ENCODE measurements at places on chromosomes 6 and 20.

- no peak for ATAC-seq
These were observed 16.3 kb upstream of the HM13 start for GRCh38 chr20:31497838-31498540.

DNA sequence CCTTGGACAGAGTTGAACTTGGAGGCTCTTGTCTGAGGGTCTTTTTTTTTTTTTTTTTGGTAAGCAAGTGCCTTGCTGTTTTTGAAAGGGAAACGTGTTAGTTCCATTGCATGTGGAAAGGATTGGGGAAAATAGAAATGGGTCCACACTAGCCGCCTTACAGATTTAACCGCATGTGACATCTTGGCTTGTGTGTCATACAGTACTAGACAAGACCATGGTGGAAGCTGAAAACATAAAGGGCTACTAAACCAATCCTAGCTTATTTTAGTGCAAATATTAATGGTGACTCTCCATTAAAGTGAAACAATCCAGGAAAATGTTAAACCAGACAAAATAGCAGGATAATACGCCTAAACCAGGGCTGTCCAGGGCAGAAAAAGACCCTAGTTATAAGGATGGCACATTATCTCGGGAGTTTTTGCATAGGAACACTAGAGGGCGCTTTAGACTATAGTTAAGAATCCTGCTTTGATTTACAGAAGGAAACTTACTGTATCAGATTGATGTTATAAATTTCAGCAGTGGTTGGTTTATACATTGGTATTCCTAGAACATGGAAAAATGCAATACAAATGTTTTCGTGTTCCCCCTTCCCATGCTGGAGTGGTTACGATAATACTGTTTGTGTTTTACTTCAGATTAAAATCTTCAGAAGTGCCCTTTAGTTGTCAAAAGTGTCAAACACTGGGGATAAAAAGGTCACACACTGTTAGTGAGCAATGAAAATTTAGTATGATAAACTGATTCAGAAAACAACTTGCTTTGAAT is 59.8 kb upstream of the DEK start:
- no peak for ATAC-seq

GRCh38 chr6:70080443-70081070 is 214.2 kb downstream of the COL19A1 start:
- ATAC-seq = no peak

DNA sequence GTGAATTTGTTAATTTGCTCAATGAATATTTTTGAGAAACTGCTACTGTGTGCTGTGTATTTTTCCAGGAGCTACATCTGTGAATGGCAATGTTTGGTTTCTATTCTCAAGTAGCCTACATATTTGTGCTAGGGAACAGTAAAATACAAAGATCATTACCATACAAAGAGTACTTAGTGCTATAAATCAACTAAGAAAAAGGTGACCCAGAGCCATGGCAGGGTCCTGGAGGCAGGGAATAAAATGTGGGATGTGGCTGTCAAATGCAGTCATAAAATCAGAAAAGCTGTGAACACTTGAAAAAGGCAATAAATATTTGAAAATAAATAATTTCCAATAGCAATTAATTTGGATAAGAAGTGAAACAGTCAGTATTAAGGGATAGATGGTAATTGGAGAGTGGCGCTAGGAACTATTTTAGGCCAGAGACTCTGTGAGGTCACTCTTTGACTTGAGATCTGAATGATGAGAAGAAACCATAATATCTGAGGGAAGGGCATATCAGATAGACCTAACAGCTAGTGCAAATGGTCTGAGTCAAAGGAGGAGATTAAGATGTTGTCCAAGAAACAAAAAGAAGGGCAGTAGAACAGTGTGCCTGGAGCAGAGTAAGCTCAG is 98.8 kb downstream of the MANEA start:
- ATAC-seq = no peak

DNA sequence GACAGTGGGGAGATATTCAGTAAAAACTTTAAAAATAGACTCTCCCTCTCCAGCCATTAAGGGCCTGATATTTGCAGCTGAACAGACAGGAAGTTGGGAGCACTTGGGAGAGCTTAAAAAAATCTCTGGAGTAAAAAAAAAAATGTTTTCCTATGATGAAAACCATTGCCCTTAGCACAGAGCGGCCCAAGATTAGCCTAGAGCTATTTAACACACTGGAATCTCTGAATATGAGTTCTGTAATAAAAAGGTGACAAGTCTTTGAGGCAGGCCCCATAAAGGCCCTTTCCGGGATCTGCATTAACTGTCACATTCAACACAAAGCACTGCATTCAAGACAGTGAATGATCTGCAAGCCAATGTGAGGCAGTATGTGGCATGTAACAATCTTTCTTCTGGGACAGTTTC is 393.7 kb downstream of the ZFAND3 start:
- ATAC-seq = no peak

DNA sequence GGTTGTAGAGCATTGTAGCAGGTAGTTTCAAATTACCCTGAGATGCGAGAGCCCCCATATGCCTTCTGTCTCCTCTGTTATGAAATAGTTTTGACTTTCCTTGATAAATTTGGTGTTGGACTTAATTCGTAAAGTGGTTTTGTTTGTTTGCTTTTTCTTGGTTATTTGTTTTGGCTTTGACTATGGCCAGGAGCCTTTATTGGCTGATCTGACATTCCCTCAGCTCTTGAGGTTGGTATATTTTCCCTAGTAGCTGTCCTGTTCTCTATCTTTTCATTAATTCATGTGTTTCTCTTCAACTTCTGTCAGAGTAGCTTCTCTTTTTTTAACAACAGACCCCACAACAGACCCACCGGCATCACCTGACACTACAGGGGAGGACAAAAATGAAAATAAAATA is 457.4 kb upstream of the MANEA start:
- no peak for ATAC-seq

DNA sequence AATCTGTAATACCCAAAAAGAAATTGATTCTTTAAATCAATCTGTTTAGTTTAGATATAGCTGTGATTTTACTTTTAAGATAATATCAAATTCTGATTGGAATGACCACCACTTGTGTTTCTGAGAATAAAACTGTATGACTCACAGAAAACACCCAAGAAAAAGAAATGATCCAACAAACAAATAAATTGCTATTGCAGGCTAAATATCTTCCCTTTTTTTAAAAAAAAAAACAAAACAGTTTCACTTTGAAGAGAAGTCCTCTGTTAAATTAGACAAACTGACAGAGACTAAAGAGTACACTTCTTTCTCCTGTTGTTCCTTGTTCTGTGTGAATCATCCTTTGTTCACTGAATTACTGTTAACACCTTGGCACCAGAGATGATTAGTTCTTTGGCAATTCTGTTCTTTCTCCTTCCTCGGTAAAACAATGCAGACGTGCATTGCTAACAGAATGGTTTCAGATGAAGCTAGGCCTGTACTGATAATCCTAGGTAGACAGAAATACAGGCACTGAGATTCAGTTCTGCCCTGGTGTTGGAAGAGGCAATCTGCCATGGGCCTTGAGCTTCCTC is 895.2 kb upstream of the CITED2 start:
- ATAC-seq = no peak

DNA sequence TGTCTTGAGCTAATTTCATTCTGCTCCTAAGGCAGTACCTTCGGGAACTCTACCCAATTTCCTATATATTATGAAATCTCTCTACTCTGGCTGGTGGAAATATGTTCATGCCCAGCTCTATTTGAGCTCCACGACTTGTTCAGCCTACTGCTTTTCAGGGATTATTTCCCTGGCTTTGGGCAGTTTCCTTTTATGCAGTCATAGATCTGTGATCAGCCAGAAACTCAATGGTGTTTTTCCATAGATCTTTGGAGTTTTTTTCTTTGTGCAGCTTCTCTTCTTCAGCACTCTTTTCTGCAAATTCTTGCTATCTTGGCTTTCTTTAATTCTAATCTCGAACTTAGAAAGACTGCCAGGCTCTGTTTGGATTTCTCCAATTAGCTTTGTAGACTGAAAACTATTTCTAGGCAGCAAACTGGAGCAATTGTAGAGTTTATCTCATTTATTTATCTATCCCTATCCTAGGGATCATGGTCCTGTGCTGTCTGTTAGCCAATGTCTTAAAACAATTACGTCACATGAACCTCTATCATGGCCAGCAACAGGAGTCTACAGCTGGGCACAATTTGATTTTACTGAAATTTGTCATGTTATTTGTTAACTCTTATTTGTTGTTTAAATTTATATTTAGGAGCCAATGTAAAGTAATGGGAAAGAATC is 328.4 kb downstream of the BCKDHB start:
- no peak for ATAC-seq

DNA sequence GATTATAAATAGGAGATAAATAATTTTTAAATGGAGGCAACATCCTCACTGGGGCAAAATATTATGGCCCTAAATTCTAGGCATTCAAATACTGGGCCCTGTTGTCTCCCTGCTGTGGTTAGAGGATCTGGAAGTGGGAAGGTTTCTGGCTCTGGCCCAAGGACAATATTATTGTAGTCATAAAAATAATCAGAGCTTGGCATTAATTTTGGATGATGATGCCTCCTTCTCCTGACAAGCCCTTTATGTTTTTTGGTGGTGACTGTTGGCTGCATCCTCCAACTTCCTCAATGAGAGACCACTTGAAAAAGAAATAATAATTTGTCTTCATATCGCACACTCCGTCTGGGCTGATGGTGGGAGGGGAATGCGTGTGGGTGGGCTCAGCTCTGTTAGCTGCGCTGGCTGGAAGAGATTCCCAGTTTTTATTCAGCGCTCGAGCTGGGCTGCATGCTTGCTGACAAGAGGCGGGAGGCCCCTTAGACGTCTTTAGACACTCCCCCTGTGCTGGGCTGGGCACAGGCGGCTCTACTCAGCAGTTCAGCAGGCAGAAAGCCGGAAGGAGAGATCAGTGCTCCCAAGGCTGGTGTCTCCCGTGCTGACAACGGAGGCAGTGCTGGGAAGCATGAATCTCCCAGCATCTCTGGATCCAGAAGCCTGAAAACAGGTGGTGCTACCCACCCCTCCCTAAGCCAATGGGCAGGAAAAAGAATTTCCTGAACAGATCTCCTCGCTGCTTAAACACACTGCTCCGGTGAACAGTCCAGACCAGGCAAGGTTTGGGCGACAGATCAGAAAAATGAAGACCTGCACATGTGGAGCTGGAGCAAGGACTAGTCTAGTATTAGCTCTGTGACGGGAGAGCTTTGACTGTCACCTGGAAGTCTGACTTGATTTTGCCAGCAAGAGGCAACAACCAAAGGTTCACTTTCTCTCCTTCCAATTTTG is 97.7 kb downstream of the SYCP2 start:
- ATAC-seq = no peak

GRCh38 chr6:159229651-159230051 is 60.5 kb downstream of the FNDC1 start:
- ATAC-seq = no peak

DNA sequence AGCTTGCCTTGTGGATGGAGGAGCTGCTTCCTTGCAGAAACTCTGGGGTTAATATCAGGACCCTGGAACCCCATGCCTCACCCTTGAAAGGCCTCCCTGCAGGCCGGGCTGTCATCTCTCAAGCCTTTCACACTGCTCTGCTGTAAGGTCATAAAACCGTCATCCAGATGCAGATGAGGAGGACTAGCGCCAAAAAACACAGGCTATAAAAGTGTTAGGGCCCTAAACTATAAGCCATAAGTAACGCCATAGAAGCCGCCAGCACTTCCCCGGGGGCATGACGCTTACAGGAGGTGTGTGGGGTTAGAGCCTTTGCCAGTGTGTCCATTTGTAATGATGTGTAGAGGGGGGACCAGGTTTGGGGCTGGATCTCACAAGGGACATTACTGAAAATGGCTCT is 47.6 kb downstream of the CDH4 start:
- ATAC-seq = no peak

GRCh38 chr20:40942775-40943174 is 85.8 kb upstream of the TOP1 start:
- no peak for ATAC-seq

DNA sequence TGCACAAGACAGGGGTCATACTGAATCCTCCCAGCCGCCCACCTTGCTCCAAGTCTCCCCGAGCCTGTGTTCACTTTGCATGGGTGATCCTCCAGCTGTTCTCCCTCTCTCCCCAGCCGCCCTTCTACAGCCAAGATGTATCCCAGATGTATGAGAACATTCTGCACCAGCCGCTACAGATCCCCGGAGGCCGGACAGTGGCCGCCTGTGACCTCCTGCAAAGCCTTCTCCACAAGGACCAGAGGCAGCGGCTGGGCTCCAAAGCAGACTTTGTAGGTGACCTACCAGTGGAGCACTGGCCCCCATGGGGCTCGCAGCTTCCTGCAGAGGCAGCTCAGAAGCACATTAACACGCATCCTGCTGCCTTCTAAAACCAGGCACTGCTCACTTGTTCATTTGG is 14.6 kb upstream of the IFT52 start:
- ATAC-seq = no peak

GRCh38 chr6:157030755-157031154 is 253.6 kb downstream of the ARID1B start:
- ATAC-seq = no peak

DNA sequence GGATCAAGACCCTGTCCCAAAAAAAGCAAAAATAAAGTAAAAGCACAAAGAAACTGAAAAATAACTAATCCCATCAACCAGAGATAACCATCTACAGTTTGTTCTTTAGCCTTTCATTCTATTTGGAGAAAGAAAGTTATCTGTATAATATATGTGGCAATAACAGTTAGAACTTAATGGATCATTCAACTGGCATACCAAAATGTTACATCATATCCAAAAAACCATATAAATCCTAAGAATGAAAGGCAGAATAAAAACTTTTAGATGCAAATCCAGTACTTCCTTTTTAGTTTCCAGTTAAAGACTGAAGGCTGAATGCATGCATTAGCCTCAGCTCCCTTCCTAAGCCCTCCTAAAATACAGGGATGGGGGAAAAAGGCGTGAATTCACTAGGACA is 25.2 kb downstream of the ILRUN start:
- ATAC-seq = no peak

DNA sequence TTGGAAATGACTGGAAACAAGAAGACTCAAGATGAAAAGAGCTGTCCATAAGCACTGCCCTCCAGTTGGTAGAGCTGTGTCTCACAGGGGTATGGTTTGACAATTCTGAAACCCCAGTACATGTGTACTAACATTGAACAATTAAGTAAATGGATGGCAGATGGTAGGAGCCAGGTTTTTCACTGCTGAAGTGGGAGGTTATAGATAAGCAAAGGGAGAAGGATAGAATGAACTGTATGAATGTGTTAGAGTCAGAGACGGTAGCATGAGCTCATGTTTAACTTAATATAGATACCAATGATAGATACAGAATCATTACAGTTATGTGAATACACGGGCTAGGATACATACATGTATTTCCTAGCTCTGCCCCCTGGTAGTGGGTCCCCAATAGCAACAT is 95.0 kb upstream of the SIRPA start:
- no peak for ATAC-seq

DNA sequence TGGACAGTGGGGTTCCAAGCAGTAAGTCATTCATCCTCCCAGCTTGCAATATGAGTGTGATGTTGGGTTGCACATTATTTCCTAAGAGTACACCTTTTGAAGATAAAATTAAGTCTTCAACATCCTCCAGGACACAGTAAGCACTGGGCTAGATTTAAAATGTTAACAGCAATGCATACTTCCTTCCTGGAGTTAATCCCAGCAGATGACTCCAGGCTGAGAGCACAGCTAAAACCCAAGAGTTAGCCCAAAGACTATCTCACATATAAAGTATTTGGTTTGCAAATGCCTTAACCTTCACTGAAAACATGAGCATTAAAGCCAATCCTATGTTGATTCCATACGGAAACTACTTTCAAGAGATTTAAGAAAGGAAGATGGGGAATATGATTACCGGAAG is 69.2 kb downstream of the SLC23A2 start:
- ATAC-seq = no peak

All from activated CD4-positive, CD25-positive, alpha-beta regulatory T cell treated with anti-CD3 and anti-CD28 coated beads, Interleukin-2, amount 50 U/mL, for 24 hours (primary cell).